Activated CD8-positive, alpha-beta memory T cell treated with anti-CD3 and anti-CD28 coated beads for 1 hour (primary cell): ENCODE measurements at places on chromosomes 6 and 20.

- no peak for DNase-seq
Observed at GRCh38 chr6:28659250-28659566, 133.5 kb downstream of the GPX5 start.

- DNase-seq: no peak
Observed at GRCh38 chr6:12115492-12115891, 103.4 kb downstream of the HIVEP1 start.

DNA sequence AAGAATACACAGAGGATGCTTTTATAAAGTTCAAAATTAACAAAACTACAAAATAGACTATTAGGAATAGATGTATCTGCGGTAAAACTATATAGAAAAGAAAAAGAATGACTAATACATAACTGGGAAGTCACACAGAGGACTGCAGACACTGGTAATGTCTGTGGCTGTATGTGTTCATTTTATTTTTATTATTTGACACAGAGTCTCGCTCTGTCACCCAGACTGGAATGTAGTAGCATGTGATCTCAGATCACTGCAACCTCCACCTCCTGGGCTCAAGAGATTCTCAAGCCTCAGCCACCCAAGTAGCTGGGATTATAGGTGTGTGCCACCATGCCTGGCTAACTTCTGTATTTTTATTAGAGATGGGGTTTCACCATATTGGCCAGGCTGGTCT, 38.9 kb downstream of the ESF1 start:
- DNase-seq: no peak

DNA sequence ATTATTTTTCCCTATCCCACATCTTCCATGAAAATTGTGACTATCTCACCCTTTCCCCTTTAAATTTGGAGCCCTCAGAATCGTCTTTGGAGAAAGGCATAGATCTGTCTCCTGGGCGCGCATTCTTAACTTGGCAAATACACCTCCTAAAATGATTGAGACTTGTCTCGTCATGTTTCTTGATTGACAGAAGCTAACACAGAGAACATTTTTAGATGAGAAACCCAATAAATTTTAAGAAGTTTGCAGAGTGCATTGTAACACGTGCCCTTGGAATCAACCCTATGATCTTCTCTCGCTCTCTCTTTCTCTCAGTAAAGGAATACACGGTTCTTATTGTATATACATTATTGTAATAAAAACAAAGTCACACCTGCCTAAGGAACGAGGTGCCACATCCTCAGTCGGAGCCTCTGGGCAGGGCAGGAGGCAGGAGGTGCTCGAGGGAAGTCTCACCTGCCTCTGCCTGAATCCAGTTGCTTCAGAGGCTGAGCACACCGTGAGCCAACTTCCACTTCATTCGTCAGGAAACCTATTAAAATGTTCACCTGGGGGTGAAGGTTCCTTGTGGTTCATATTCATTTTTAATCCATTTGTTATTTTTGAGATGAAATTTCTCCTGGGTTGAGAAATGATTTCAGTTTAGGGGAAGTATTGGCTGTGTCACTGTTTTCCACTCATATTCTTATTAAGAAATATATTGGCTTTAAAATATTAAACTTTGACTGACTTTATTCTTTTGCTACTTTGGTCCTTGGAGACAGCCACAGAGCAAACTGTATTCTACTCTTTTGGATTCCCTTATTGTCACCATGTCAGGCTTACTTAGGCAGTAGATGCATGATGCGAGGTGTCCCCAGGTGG, 90.5 kb upstream of the THBS2 start:
- no peak for DNase-seq

DNA sequence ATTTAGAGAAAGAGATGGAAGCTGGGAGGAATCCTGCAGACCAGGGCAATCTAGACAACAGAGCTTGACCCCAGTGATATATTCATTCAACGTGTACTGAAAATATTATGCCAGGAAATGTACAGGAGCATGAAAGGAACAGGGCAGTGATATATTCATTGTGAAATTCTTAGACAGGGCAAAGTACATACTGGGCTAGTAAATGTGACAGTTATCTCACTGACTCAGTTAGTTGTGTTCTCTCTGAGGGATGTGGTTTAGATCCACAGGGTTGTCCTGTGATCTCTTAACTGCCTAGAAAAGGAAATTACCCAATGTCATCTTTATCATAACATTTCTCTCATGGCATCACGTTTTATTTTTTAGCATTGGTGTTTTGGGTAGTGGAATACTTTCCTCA, 891.3 kb downstream of the EYS start:
- no peak for DNase-seq

- DNase-seq: no peak
Observed at GRCh38 chr6:104170401-104170800, 689.3 kb downstream of the HACE1 start.

DNA sequence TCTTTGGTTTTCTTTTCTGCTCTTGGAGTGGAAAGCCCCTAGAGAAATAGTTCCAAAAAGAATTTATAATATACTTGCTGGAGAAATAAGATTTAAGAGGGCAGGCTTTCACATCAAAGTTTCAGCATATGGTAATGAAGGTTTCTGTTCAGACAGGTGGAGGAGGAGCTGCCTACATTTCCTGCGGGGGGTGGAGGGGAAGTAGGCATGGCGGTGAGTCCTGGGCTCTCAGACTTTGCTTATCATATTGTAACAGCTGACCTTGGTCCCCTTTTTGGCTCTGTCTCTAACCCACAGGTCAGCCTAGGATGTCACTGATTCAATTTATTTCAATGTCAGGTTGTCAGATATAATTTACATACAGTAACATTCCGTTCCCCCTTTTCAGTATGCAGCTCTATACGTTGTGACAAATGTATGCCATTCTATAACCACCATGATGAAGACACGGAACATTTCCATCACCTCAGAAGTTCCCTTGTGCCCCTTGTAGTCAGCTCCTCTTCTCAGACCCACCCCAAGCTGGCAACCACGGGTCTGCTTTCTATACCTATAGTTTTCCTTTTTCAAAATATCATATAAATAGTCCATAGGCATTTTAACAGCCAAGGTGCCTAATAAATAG, 77.6 kb upstream of the GGTLC1 start:
- DNase-seq: no peak

GRCh38 chr6:96659084-96659845, 96.3 kb downstream of the FHL5 start:
- DNase-seq: no peak

DNA sequence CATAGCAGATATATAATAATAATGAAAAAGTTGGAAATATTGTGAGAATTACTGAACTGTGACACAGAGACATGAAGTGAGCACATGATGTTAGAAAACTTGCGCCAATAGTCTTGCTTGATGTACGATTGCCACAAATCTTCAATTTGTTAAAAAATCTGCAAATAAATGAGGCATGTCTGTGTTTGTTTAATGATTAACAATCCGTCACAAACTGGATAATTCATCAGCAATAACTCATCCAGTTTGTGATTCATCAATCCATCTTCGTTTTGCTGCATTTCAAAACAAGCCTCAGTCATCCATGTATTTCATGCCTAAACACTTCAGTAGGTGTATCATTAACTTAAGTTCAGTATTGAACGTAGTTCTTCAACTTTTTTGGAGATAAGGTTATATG, 25.5 kb upstream of the SMIM26 start:
- no peak for DNase-seq

- no peak for DNase-seq
Observed at GRCh38 chr20:24823176-24823784, 125.8 kb upstream of the CST7 start.

DNA sequence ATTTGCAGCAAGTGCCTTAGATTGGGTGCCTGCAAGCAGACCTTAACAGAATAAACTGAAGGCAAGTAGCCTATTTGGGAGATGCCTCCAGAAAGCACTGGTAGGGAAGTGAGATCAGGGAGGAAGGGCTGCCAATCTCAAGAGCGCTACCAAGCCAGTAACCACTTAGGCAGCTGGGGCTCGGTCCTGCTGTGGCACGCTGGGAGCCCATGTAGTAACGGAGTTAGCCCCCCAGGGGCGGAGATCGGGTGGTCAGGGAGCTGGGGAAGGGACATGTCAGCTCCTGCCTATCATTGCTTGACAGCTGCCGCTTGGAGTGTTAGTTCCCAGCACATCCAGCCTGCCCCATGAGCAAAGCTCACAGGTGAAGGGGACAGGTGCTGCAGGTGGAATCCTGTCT, 127.0 kb downstream of the CEBPB start:
- no peak for DNase-seq

GRCh38 chr20:58700823-58701222, 8.2 kb downstream of the NPEPL1 start:
- no peak for DNase-seq

DNA sequence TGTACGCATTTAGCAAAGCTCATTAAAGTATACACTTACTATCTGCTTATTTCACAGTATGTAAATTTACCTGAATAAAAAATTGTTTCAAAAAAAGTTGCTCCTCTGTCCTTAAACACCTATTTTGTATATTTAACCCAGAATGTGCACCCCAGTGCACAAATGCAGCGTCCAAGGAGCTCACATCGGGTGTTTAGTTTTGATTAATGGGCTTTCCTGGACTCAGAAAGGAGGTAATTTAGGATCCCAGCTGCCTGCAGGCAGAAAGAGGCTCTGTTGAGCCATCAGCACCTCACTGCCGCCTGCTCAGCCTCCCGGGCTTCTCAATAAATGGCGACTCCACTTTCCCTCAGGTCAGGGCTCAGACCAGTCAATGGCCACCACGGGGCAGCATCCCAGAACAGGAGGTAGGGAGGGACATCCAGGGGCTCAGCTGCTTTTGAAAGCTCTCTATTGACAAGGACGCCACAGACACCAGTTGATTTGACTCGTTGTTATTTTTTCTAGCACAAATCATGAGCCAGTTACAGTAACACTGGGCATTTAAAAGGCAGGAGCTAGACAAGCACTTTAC, 70.2 kb upstream of the TBC1D7 start:
- no peak for DNase-seq

DNA sequence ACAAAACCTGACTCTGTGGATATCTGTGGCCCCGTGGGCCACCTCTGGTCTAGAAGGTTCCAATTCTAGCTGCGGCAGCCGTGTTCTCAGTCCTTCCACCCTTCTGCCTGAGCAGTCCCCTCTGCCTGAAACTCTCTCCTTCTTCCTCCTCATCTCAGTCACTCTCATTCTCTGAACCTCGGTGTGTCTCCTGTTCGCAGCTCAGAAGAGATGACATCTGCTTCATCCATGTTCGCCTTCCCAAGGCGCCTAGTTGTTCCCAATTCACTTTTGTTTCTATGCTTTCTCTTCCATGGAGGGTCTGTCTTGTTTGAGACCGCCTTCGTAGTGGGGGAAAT, 95.5 kb downstream of the CEBPB start:
- no peak for DNase-seq

DNA sequence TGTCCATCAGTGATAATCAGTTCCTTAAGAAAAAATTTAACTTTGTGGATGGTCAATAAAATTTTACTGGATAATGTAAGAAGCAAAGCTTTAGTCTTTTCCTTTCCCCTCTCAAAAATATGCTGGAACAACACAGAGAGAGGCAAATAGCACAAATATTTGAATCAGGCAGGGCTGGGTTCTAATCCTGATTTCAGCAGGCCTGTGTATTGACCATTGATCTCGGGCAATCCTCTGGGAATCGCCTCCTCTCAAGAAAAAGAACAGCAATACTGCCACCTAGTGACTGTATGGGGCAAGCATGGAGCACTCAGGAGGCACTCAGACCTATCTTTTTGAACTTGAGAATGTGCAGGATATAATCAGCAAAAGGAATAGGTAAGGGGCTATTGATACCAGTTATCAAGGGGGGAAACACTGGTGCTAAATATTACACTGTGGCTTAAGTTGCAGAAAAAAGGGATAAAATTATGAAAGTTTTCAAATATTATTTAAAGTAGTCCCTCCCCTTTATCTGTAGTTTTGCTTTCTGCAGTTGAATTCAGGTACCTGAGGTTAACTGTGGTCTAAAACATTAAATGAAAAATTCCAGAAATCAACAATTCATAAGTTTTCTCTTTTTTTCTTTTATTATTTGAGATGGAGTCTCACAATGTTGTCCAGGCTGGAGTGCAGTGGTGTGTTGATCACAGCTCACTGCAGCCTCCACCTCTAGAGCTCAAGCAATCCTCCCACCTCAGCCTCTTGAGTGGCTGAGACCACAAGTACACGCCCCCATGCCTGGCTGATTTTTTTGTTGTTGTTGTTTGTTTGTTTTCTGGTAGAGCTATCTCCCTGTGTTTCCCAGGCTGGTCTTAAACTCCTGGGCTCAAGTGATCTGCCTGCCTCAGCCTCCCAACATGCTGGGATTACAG, 91.8 kb upstream of the NHSL1 start:
- no peak for DNase-seq

GRCh38 chr20:15528391-15529111, 1044.7 kb downstream of the KIF16B start:
- no peak for DNase-seq

DNA sequence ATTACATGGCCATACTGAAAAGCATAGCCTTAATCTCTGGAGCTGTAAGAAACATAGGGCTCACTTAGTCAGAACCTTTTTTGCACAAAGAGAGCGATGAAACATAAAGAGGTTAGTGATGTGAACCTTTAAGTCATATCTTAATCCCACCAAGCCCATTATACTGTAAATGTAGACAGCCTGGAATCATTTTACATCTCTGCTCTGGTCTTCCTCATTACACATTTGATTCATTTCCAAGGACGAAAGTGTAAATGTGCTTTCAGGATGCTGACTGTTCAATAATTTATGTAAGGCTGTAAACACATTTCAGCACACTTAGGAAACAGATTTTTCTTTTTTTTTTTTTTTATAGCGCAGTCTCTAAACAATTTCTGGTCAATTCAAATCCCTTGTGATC, 131.3 kb upstream of the B3GAT2 start:
- DNase-seq: no peak

DNA sequence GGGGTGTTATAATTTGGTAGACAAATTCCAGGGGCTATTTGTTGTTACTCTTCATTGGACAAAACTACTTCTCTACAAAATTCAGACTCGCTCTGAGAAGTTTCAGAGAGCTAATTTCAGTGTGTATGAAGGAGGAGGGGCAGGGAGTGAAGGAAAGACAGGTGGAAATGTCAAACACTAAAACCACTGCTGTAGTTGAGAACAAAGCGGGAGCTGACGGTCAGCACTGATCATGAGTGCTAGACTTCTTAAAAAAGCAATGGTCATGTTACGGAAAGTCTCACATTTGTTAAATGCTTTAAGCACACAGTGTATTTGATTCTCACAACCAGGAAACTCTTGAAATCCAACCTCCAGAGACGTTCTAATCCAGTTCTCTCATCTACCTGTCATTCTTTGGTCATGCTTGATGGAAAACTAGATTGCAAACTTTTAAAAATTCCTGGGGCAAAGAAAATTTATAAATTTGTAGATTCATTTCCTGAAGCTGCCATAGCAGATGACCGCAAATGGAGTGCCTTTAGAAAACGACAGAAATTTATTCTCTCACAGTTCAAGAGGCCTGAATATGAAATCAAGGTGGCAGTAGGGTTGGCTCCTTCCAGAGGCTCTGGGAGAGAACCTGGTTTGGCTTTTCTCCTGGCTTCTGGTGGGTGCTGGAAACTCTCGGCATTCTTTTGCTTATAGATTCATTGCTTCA, 100.7 kb upstream of the CARMIL1 start:
- DNase-seq: no peak

DNA sequence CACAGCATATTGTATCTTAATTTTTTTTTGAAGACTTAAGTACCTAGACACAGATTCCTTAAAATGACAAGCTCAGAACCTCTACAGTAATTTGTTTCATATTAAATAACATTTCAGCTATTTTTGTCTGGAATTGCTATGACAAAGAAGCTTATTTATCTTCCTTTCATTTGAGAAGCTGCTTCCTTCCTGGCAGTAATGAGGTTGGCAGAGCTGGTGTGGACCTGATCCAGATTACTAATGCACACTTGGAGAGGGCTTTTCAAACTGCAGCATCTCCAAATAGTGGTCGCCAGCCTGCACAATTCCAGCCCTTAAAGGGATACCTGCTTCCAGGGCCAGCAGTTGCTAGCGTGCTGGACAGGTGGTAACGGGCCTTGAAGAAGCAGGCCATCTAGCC, 12.1 kb downstream of the PTCHD4 start:
- no peak for DNase-seq
